ENCODE measurements at places on chromosomes 6 and 20.

- DNase-seq, result no peak
Observed at GRCh38 chr20:15847196-15847784, 726.0 kb downstream of the KIF16B start.

GRCh38 chr6:49826743-49827406, 39.5 kb downstream of the CRISP1 start:
- no peak for DNase-seq

- DNase-seq, result no peak
Observed at GRCh38 chr20:13085275-13085674, 76.5 kb downstream of the SPTLC3 start.

- DNase-seq, result no peak
Observed at GRCh38 chr6:106874481-106874880, 100.0 kb downstream of the CD24 start.

GRCh38 chr6:138203315-138203714, 15.0 kb downstream of the PBOV1 start:
- DNase-seq, result no peak

GRCh38 chr20:62688855-62689460, 19.7 kb upstream of the NTSR1 start:
- no peak for DNase-seq
